Stimulated activated CD4-positive, alpha-beta T cell treated with anti-CD3 and anti-CD28 coated beads, Interleukin-15, amount 100 ng/mL, for 1 hour (primary cell): ENCODE measurements at places on chromosomes 11 and 22.
A peak's percentile ranks its signal among the peaks of the same experiment; 100 is the strongest.

DNA sequence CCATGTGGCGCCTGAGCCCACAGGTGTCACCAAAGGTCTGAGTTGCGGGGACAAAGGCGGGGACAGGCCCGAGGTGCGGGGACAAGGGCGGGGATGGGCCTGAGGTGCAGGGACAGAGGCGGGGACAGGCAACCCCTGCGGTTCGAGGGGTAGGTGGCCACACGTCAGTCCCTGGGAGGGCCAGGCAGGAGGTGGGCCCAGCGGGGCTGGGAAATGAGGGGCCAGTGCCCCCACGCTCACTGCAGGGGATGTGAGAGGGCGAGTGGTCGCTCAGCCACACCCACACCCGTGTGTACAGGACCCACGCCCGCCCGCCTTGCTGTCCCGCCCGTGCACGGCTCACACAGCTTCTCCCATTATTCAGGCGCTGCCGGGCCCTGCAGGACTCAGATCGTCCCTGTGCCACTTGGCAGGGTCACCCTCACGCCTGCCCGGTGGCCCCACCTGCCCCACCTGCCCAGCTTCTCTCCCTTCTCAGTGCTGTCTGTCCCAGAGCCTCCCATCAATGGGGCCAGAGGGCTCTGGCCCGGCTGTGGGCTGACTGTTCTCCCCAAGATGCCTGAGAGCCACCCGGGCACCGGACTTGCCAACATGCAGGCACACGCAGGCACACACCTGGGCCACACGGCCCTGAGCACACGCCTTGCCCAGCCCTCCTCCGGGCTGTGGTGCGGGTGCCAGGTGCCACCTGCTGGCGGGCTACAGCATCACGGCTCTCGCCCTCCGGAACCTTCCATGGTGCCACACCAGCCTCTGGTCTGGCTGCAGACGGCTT is 14.2 kb upstream of the MUC6 start:
- DNase-seq: peak; percentile 53

- no peak for DNase-seq
Measured at GRCh38 chr11:121721961-121722360, 269.2 kb upstream of the SORL1-AS1 start.

- no peak for DNase-seq
Measured at GRCh38 chr22:34776817-34777216, 289.1 kb upstream of the ISX start.

DNA sequence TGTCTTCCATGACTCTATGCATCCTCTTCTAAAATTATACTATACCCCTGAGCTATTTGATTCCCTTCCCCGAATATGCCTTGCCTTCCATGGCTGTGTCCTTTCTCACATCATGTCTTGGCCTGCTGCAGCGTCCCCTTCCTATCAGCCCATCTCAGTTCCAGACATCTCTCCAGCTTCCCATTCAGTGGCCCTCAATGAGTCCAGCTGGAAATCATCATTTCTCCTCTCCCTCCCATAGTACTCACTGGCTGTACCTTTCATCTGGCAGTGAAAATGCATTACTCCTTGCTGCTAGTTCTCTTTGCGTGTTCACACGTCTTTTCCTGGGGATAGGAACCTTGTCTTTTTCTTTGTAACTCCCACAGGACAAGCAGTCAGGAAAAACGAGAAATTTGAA is 486.8 kb downstream of the NTM start:
- no peak for DNase-seq

- DNase-seq: no peak
Measured at GRCh38 chr11:85867751-85868150, 12.6 kb downstream of the CCDC83 start.
